Esophagus muscularis mucosa (tissue), 4 donors: ENCODE measurements at places on chromosomes 12 and 14. TPM values are rescaled to one million over a fixed set of nuclear protein-coding genes. Genes with fewer than 3 reads are reported as not detected.

The ZDHHC22 gene
- total RNA-seq = not detected

The POTEG gene
- not detected for total RNA-seq

The NDRG2 gene
- total RNA-seq = 175 TPM

The LRTM2 gene
- total RNA-seq = not detected

The KRT75 gene
- not detected for total RNA-seq

The ANG gene
- 13.7 TPM for total RNA-seq

The GPN3 gene
- 23.7 TPM for total RNA-seq

The CLEC9A gene
- not detected for total RNA-seq

The CD163 gene
- 192 TPM for total RNA-seq
